Activated CD8-positive, alpha-beta T cell treated with anti-CD3 and anti-CD28 coated beads for 36 hours (primary cell): ENCODE measurements at places on chromosomes 1 and 21. TPM values are rescaled to one million over a fixed set of nuclear protein-coding genes. Genes with fewer than 3 reads are reported as not detected.

GRCh38 chr1:224619209-224619608 lies 3.1 kb downstream of the CNIH3 start:
- H3K4me1 ChIP-seq, result peaks cover 48% of the 10 kb centered on the region
- H3K27ac ChIP-seq, result no peak overlapping the region
- H3K36me3 ChIP-seq, result peaks cover 4% of the 10 kb centered on the region
- H3K4me3 ChIP-seq, result no peak overlapping the region
- no peak for DNase-seq

DNA sequence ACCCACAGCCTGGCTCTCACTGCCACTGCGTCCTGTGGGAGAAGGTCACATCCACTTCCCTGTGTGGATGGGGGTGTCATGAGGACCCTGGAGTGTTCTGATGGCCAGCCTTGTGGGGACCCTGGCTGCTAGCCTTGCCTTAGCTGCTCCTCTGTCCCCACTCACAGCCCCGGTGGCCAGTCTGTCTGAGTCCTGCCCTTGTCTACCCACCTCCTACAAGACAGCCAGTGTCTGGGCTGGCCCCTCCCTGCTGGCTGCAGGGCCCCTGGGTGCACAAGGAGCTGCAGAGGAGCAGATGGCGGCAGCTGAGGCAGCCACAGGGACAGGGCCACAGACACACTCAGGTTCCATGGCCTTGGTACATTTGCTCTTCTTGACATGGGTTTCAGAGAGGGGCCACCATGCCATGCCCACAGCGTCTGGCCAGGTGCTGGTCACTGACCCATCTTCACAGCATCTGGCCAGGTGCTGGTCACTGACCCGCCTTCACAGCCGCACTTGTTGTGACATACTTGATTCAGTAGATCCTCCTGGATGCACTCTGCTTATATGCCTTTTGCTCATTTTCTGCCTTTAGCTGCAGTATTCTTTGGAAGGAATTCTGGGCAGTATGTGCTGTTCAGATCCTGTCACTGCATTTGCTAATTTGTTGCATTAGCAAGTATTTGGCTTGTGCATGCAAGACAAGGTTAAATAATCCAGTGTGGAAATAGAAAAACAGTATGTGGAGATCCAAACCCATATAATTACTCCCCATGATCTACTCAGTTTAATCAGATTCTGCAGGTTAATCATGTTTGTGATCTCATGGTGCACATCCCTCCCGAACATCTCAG lies 157.8 kb downstream of the PCBP3 start:
- no peak overlapping the region for H3K4me3 ChIP-seq
- no peaks in the 10 kb centered on the region for H3K36me3 ChIP-seq
- H3K4me1 ChIP-seq, result no peaks in the 10 kb centered on the region
- H3K27ac ChIP-seq, result no peak overlapping the region

DNA sequence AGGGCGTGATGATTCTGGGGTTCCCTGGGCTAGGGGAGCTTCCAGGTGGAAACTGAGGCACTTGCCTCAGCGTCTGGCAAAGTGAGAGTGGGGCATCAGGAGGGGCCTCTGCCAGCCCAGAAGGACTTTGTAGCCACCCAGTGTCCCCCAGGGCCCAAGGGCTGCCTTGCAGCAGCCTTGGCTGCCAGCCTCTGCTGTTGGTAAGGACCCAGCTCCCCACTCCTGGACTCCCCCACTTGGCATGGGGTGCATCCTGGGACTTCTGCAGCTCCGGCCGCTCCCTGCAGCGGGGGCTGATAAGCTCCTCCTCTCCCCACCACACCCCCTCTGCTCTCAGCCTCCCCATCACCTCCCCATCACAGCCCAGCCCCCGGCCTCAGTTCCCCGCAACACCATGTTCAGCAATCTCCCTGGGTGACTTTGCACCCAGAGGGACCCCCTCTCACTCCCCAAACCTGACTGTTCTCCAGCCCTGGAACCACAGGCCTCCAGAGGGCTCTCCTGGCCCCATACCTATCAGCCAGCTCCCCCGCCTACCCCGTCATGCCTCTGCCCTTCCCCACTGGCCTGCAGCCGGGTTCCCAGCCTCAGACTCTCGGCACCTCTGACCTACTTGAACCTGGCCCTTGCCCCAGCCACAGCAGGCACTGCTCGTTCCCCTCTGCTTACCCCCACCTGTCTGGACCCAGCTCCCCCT lies 113.0 kb downstream of the CRYAA start:
- no peak overlapping the region for H3K27ac ChIP-seq
- H3K4me1 ChIP-seq, result peaks cover 3% of the 10 kb centered on the region
- H3K27me3 ChIP-seq, result peaks cover 7% of the 10 kb centered on the region
- H3K4me3 ChIP-seq, result no peak overlapping the region
- DNase-seq, result no peak

GRCh38 chr1:115088871-115089419 lies 358 bp downstream of the TSPAN2 start:
- no peak for DNase-seq
- H3K27me3 ChIP-seq, result no peaks in the 10 kb centered on the region
- H3K4me3 ChIP-seq, result peak overlapping the region; percentile 77
- H3K27ac ChIP-seq, result no peak overlapping the region
- no peaks in the 10 kb centered on the region for H3K36me3 ChIP-seq

DNA sequence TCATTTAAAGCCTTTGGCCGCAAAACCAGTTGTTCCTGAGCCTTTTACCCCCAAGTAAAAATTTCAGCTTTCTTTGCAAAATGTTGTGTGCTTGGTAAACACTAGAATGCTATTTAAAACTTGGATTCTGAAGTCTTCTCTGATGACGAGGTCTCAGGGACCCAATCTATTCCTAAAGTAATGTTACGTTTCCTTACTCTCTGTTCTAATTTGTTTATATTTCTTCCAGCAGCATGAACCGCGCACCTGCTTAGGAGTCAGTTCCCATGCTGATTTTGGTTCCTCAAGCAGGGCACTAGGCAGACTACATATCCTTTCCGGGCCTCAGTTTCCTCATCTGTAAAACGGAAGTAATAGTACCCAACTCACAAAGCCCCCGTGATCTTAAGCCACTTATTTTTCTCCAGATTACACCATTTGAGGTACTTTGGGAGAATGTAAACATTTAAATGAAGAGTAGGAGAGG lies 969 bp upstream of the ALDH4A1 start:
- peaks cover 26% of the 10 kb centered on the region for H3K4me1 ChIP-seq
- no peak overlapping the region for H3K27ac ChIP-seq
- H3K4me3 ChIP-seq, result peak overlapping the region; percentile 87
- no peaks in the 10 kb centered on the region for H3K27me3 ChIP-seq
- DNase-seq, result no peak

- H3K4me1 ChIP-seq, result peaks cover 37% of the 10 kb centered on the region
- peak; percentile 70 for DNase-seq
- H3K27me3 ChIP-seq, result peaks cover 53% of the 10 kb centered on the region
- H3K4me3 ChIP-seq, result peak within 1 kb of the TSS; percentile 69
- peak within 1 kb of the TSS; percentile 37 for H3K27ac ChIP-seq
- peaks cover 2% of the 10 kb centered on the region for H3K36me3 ChIP-seq
These were observed at the start of gene G0S2 for GRCh38 chr1:209674957-209675564. TSS of gene G0S2 (plus strand) at chr1:209675412. CDS start at chr1:209675685, 273 bp downstream.

Gene DUSP12
- total RNA-seq, result 25.3 TPM

GRCh38 chr1:197103300-197103699 lies 36.2 kb upstream of the F13B start:
- no peak for DNase-seq
- H3K4me3 ChIP-seq, result no peak overlapping the region
- H3K27me3 ChIP-seq, result no peaks in the 10 kb centered on the region

DNA sequence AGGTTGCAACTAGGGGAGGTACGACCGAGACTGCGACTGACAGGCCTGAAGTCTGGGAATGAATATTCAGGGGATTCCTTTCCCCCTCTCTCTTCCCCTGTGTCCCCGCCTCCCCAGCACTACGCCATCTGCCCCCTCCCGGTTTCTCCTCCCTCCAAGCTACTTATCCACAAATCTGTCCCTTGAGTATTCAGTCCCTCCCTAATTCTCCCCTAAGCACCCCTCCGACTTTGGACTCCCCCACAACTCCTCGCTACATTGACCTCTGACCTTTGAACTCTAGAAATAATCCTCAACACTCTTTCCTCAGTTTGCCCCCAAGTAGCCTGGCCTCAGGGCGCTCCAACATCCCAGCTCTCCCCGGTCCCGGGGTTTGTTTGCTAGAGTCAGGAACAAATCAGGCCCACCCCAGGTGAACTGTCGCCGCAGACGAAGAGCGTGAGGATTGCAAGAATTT lies 393 bp downstream of the LYSMD1 start:
- H3K36me3 ChIP-seq, result peaks cover 54% of the 10 kb centered on the region
- H3K4me1 ChIP-seq, result peaks cover 53% of the 10 kb centered on the region
- peak overlapping the region; percentile 94 for H3K27ac ChIP-seq
- H3K27me3 ChIP-seq, result no peaks in the 10 kb centered on the region

Gene PRAMEF5
- total RNA-seq, result not detected

Gene ODR4
- total RNA-seq, result 13.6 TPM

DNA sequence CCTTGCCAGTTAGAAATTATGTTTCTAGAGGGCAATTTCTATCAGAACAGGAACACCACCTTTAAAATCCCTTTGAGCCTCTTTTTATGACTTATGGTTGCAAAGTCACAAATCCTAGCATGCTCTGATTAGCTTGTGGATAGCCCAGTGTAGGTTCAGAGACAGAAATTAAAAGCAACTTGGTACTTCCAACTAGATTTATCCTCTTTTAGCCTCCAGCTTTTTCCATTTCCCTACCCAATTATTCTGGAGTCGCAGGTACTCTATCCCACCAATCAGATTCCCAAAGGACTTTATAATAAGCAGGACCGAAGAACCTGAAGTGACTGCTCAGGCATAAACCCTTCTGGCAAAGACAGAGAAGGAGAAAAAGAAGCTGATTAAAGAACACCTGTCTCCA lies 33.4 kb upstream of the LRRC53 start:
- no peaks in the 10 kb centered on the region for H3K36me3 ChIP-seq
- H3K4me3 ChIP-seq, result no peak overlapping the region
- no peak overlapping the region for H3K27ac ChIP-seq
- no peaks in the 10 kb centered on the region for H3K4me1 ChIP-seq
- peaks cover 2% of the 10 kb centered on the region for H3K27me3 ChIP-seq
- DNase-seq, result no peak

DNA sequence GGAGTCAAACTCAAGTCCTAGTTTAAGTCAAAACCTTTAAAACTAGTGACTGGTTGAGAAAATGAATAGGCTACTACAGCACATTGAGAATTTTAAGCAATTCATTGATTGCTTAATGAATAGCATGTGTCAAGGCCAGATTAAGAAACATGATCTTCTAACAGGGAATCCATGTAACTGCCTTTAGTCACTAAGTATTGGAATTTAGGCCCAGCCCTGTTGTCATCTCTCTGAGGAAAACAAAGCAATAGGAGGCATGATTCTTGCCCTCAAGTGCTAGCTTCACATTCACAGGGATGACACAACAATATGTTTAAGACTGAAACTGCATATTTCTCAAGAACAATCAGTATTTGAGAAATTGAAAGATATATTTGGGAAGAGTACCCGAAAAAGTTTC lies 70.0 kb upstream of the PTGS2 start:
- H3K27me3 ChIP-seq, result peaks cover under 1% of the 10 kb centered on the region
- H3K27ac ChIP-seq, result no peak overlapping the region
- no peak overlapping the region for H3K4me3 ChIP-seq
- no peaks in the 10 kb centered on the region for H3K4me1 ChIP-seq
- no peaks in the 10 kb centered on the region for H3K36me3 ChIP-seq

DNA sequence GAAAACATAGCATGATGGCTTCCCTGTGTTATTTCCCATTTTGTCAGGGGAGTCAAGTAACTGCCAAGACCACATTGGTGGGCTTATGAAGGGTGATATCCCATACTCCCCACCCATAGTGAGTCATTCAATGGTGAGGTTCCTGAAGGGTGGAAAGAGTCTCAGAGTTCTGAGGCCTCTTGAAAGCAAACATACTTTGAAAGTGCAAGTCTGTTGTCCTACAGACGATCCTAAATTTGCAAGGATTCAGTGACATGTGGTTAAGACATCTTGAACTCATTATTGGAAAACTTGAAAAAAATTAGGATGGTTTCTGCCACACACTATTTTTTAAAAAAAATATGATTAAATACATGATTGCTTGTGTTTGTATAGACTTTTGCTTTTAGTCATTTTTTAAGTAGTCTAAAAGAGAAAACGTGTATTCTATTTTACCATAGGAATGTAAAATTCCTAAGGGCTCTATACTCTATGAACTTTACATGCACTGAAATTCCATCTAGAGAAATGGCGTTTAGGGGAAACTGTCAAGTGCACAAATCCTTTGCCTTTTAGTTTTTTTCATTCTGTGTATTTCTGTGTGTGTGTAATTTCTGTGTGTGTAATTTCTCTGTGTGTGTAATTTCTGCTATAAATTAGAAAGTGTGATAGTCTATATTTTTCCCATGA lies 225.5 kb upstream of the ADAMTS5 start:
- no peaks in the 10 kb centered on the region for H3K36me3 ChIP-seq
- no peak overlapping the region for H3K27ac ChIP-seq
- H3K27me3 ChIP-seq, result no peaks in the 10 kb centered on the region
- no peak for DNase-seq

DNA sequence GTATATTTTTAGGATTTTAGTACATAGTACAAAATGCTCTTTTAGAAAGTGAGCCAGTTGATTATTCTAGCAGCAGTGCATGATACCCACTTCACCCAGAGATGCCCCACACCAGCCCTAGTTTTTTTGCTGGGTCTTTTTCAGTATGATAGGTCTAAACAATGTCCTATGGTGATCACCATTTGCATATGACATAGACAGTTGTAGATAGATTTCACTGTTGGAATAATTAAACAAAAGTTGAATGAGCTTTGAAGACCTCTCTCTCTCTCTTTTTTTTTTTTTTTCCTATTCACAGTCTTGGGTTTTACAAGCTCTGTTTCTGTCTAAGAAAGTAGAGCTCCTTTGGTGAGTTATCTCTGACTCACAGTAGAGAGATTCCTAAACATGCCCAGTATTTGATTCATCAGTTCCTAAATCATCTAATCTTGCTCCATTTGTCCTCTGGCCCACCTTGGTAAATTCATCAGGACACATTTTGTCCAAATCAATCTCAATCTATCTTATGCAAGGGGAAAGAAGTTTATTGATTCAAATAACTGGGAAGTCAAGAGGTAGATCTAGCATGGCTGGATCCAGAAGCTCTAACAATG lies 44.7 kb upstream of the VAV3 start:
- peaks cover 18% of the 10 kb centered on the region for H3K4me1 ChIP-seq
- H3K36me3 ChIP-seq, result no peaks in the 10 kb centered on the region
- DNase-seq, result no peak
- no peaks in the 10 kb centered on the region for H3K27me3 ChIP-seq
- no peak overlapping the region for H3K4me3 ChIP-seq
- no peak overlapping the region for H3K27ac ChIP-seq

DNA sequence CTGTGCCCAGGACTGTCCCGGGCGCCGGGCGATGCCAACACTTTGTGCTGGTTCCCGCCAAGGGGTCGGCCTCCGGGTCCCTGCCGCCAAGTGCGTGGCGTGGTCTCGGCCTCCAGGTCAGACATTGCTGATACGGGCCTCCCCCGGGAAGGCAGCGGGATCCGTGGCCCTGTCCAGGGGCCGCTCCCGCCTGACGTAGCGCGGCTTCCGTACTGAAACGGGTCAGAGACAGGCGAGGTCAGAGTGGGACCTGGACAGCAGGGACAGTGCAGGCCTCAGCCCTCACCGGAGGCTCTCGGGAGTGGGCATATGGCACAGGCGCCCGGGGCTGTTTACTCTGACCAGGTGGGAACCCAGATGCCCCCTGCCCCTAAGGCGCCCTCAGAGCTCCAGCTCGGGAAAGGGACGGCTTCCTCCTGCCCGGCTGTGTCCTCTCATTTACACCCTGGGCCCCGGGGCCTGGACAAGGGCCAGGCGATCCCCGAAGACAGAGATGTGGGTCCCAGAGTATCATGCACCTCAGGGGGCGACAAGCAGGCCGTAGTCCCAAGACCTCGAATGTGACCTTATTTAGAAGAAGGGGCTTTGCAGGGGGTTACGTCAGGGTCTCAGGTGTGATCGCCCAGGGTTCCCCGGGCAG lies 8.8 kb upstream of the RNF223 start:
- H3K27me3 ChIP-seq, result no peaks in the 10 kb centered on the region
- no peak overlapping the region for H3K27ac ChIP-seq
- no peak overlapping the region for H3K4me3 ChIP-seq
- peaks cover 7% of the 10 kb centered on the region for H3K4me1 ChIP-seq
- DNase-seq, result no peak
- H3K36me3 ChIP-seq, result no peaks in the 10 kb centered on the region

Gene CELA3B
- total RNA-seq, result not detected

Gene ANKRD45
- total RNA-seq, result not detected

Gene MXRA8
- total RNA-seq, result 0.92 TPM
